ENCODE measurements at places on chromosomes 2 and 18. TPM values are rescaled to one million over a fixed set of nuclear protein-coding genes. Genes with fewer than 3 reads are reported as not detected.

Gene ACTR2
- total RNA-seq, result 98.1 TPM

Gene ANKRD30B
- not detected for total RNA-seq

Gene DPP4
- total RNA-seq, result 11.1 TPM

Gene SERPINB2
- 0.81 TPM for total RNA-seq

Gene AGXT
- total RNA-seq, result not detected

GRCh38 chr2:34705551-34706247, 1106.6 kb upstream of the FAM98A start:
- no peak for DNase-seq
- H3K36me3 ChIP-seq, result no peaks in the 10 kb centered on the region
- no peaks in the 10 kb centered on the region for H3K27me3 ChIP-seq
- H3K4me3 ChIP-seq, result no peak overlapping the region
- H3K4me1 ChIP-seq, result no peaks in the 10 kb centered on the region
- H3K27ac ChIP-seq, result no peak overlapping the region

DNA sequence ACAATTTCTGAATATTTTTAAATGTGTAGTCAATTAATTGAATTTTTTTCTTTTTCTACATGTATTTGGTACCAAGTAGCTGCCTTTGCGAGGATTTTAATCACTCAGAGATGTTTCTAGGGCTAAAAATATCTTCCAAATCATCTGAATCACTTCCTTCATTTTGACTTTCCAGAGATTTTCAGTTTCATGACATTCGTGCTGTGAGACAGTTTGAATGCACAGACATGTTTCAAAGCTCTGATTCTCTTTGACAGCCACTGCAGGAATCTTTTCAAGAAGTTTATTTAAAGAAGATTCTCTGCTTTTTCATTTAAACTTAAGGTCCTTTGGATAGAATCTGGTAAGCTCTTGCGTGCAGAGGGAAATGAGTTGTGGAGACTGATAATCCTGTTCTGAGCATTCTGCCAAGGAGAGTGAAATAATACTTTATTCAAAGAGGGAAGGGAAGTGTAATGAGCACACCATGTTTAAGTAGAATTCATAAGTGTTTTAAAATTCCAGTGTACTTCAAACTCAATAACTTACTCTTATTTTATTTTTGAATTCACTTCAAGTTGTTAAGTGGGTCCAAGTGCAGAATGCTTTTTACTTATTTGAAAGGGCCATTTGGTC, 9.7 kb downstream of the CYBRD1 start:
- H3K36me3 ChIP-seq, result no peaks in the 10 kb centered on the region
- no peaks in the 10 kb centered on the region for H3K27me3 ChIP-seq
- peak overlapping the region; percentile 1 for H3K27ac ChIP-seq
- DNase-seq, result no peak

DNA sequence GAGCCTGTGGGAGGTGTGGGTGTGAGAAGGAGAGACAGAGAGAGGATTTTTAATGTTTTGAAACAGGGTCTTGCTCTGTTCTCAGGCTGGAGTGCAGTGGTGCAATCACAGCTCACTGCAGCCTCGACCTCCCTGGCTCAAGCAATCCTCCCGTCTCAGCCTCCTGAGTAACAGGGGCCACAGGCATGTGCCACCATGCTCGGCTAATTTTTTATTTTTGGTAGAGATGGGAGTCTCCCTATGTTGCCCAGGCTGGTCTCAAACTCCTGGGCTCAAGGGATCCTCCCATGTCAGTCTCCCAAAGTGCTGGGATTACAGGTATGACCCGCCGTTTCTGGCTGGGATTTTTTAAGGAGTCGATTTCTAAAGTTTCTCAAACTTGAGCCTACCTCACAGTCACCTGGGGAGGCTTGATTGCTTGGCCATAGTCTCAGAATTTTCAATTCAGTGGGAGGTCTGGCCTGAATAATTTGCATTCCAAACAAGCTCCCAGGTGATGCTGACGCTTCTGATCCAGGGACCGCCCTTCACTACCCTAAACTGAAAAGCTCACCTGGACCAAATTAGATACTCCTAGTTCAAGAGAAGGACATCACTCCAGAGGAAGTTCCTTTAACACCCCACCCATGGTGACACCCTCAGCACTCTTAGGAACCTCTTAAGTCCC, 70.8 kb upstream of the SLC1A4 start:
- peaks cover 6% of the 10 kb centered on the region for H3K4me1 ChIP-seq
- H3K27ac ChIP-seq, result peak overlapping the region; percentile 52
- H3K4me3 ChIP-seq, result peak overlapping the region; percentile 34
- H3K27me3 ChIP-seq, result no peaks in the 10 kb centered on the region

- no peaks in the 10 kb centered on the region for H3K4me1 ChIP-seq
- no peaks in the 10 kb centered on the region for H3K27me3 ChIP-seq
- no peak for DNase-seq
- no peak overlapping the region for H3K27ac ChIP-seq
- no peaks in the 10 kb centered on the region for H3K36me3 ChIP-seq
- no peak overlapping the region for H3K4me3 ChIP-seq
These were observed 76.9 kb downstream of the MYO1B start for GRCh38 chr2:191321861-191322662.

DNA sequence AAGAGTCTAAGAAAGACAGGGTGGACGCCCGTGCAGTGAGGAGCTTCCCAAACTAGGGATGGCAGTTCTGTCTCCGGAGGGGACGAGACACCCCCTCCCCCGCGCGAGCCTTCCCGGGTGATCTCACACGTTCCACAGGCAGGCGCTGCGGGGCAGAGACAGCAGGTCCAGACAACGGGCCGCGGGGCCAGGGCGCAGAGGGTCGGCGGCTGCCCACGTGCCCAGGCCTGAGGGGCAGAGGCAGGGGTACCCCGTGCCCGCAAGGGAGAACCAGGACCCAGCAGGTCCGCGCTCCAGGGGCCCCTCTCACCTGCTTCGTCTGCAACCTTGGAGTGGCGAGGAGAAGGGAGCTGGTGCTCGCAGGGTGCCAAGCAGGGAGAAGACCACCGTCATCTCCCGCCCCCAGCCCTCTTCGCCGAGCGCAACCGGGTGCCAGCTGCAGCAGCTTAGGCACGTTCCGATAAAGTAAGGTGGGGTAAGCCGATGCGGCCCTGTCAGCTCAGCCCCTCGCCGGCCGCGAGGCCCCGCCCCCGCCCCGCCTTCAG, at the start of gene GPR155:
Gene GPR155, minus strand, starts transcription at position 467 of the 545 bp plus-strand sequence. CDS start 5,073 bp downstream, outside the sequence.
- peaks cover 9% of the 10 kb centered on the region for H3K4me1 ChIP-seq
- no peaks in the 10 kb centered on the region for H3K36me3 ChIP-seq
- DNase-seq, result peak; percentile 90

DNA sequence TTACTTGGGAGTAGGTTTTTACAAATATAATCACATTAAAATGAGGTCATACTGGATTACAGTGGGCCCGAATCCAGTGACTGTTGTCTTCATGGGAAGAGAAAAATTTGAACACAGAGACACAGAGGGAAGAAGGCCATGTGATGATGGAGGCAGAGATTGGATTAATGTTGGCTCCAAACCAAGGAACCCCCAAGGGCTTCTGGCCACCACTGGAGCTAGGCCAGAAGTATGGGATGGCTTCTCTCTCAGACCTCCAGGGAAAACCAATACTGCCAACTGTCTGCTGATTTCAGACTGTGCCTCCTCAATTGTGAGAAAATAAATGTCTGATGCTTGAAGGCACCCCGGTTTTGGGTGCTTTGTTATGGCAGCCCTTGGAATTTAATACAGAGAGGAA, 76.0 kb downstream of the ALPK2 start:
- H3K4me3 ChIP-seq, result no peak overlapping the region
- no peak overlapping the region for H3K27ac ChIP-seq
- DNase-seq, result no peak
- no peaks in the 10 kb centered on the region for H3K36me3 ChIP-seq
- no peaks in the 10 kb centered on the region for H3K27me3 ChIP-seq

GRCh38 chr2:239865059-239865639, 160.0 kb downstream of the NDUFA10 start:
- no peaks in the 10 kb centered on the region for H3K27me3 ChIP-seq
- no peak for DNase-seq

DNA sequence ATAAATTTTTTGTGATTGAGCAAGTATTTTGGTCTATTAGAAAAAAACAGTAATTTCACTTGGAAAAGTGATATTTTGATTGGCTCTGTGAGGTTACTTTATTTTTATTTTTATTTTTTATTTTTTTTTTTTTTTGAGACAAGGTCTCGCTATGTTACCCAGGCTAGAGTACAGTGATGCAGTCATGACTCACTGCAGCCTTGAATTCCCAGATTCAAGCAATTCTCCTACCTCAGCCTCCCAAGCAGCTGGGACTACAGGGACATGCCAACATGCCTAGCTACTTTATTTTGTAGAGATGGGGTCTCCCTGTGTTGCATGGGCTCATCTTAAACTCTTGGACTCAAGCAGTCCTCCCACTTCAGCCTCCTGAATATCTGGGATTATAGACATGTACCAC, 60.9 kb upstream of the MGAT5 start:
- no peaks in the 10 kb centered on the region for H3K36me3 ChIP-seq
- DNase-seq, result no peak
- H3K27me3 ChIP-seq, result no peaks in the 10 kb centered on the region
- no peak overlapping the region for H3K27ac ChIP-seq

GRCh38 chr2:186456941-186457340, 29.1 kb upstream of the ZC3H15 start:
- H3K4me3 ChIP-seq, result no peak overlapping the region
- no peak for DNase-seq
- no peak overlapping the region for H3K27ac ChIP-seq
- no peaks in the 10 kb centered on the region for H3K27me3 ChIP-seq

GRCh38 chr2:159735648-159736047, 23.3 kb downstream of the MARCHF7 start:
- H3K4me3 ChIP-seq, result no peak overlapping the region
- DNase-seq, result no peak
- no peaks in the 10 kb centered on the region for H3K27me3 ChIP-seq
- H3K4me1 ChIP-seq, result no peaks in the 10 kb centered on the region

DNA sequence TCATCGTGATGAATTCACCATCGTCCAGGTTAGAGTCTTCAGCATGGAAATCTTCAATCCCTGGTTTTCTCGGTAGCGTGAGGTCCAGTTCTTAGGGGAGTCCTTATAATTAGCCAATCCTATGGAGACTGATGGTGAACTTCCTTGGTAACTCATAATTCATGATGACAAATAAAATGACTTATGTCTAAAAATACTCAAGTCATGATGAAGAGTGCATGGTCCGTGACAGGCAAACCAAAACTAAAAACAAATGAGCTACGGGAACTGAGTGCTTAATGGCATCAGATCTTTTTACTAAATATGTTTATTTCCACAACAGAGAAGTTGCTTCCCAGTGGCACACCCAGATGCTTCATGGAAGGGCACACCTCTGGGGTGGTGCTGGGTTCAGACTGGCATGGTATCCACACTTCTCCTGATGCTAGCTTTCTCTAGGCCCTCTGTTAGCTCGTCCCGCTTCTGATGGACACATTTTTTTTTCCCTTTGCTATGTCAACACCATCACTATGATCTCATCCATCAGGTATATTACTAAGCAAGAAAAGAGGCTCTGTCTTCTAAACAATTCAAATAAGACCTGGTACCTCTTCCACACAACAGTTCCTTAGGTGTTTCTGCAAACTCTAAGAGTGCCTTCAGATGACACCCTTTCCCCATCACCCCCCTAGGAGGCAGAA, 92.8 kb upstream of the NEDD4L start:
- H3K27me3 ChIP-seq, result no peaks in the 10 kb centered on the region
- H3K27ac ChIP-seq, result no peak overlapping the region
- no peak for DNase-seq
- no peak overlapping the region for H3K4me3 ChIP-seq

DNA sequence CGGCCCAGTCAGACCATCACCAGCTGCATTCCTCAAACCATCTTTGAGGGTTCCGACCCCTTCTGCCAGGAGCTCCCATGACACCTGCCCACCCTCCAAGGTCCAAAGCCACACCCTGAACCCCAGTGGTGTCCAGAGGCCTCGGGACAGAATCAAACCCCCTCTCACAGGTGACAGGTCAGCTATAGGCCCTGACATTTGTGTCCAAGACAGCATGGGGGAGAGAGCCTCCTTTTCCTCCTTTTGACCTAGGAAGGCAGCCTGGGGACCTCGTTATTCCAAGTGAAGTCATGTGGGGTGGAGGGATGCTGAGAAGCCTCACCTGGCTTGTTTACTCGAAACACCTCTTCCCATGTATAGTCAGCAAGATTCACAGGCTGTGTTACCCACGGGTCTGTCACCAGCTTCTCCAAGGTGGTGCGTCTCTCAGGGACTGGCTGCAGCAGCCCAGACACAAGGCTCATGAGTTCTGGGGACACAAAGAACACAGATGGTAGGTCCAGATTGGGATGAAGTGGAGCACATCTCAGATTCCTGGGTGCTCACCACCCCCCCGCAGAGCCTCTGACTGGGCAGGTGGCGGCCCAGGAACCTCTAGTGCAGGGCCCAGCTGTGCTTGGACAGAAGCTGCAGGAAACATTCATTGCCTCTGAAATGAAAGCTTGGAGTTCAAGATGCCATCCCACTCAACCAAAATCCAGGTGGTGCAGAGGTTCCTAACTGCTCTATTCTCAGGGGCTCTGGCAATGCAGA, 5.1 kb upstream of the MTERF4 start:
- H3K4me1 ChIP-seq, result no peaks in the 10 kb centered on the region
- no peaks in the 10 kb centered on the region for H3K27me3 ChIP-seq

- no peaks in the 10 kb centered on the region for H3K27me3 ChIP-seq
- H3K4me3 ChIP-seq, result peak overlapping the region; percentile 78
- peaks cover 7% of the 10 kb centered on the region for H3K36me3 ChIP-seq
- DNase-seq, result peak; percentile 89
These were observed 575 bp downstream of the TMEM150A start for GRCh38 chr2:85601771-85602475.
